Femur (tissue), 1 donor: ENCODE measurements at places on chromosomes 5 and 9.

DNA sequence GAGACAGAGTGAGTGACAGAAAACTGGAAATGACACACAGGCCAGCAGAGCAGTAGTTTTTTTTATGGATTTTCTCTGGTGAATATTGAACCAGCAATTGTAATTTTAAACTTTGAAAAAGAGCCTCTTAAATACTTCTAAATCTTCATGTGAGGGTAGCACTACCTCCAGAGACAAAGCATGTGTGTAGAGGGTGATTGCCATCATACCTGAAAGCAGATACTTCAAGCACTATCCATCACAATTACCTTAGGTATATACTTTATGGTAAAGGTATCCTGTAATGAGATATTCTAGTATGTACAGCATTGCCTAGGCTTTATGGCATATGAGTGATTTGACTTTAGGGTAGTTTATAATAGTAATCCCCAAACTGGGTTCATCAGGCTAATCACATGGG, 3.4 kb upstream of the EBF1 start:
- DNase-seq: no peak

DNA sequence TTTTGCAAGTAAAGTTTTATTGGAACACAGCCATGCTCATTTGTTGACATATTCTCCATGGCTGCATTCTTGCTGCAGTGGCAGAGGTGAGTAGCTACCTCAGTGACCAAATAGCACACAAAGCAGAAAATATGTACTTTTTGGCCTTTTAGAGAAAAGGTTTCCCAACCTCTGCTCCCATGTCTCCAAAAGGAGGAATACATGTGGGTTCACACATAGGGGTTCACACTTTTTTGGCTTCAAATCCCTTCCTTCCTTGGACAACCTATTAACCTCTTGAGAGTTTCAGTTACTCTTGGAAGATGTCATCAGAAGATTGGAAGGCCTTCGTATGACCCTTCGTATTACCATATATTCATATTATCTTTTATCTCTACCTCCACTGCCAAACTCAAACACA, 285.1 kb upstream of the TUT7 start:
- DNase-seq: no peak

- DNase-seq: no peak
Measured at GRCh38 chr5:74055486-74056106, 429.6 kb downstream of the ARHGEF28 start.

GRCh38 chr5:72525816-72526215, 18.6 kb upstream of the ZNF366 start:
- DNase-seq: no peak

DNA sequence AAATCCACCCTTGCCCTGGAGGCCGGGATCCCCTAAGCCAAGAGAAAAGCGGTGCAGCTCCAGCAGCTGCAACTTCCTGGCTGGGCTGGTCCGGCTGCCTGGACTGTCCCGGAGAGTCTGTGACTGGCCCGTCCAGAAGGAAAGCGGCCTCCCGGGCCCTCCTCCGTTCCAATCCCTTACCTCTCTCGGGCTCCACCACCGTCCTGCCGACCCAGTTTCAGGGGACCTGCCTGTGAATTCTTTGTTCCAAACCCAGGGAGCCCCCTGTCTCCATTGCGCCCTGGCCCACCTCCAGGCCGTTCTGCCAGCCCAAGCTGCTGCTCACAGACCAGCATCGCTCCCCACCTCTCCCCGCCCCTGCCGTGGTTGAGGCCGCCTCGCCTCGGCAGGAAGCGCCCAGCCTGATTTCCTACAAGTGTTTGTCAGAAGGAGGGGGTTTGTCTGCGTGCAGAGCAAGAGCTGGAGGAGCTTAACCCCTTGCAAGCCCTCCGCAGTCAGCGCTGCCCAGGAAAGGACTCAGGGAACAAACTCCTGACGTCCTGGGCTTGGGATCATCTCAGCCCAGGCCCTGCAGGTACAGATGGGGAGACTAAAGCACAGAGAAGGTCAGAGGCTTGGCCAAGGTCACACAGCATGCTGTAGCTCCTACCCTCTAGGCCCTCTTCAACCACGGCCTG, at the start of gene AKNA:
AKNA (minus strand) TSS at position 303 of the 677 bp plus-strand sequence. CDS start 6,649 bp downstream, outside the sequence.
- DNase-seq: peak; percentile 92

GRCh38 chr9:8539681-8540197, 740.2 kb upstream of the DMAC1 start:
- no peak for DNase-seq

DNA sequence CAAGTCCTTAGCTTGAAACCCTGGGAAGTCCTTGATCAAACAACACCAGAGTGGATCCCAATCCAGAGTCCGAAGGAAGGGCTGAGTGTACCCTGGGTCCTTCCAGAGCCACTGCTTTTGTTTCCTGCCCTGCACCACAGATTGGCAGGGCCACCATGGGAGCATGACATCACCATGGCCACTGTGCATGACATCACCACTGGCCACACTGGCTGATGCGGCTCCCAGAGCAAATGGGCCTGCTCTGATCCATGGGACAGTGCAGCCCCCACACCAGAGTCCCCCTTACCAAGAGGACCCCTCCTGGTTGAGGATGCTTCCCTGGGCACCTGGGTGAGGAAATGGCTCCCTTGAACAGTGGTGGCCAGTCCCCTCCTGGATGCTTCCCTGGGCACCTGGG, 9.9 kb downstream of the SLC6A3 start:
- DNase-seq: no peak

- no peak for DNase-seq
Measured at GRCh38 chr5:126814721-126815404, 37.9 kb downstream of the LMNB1 start.

DNA sequence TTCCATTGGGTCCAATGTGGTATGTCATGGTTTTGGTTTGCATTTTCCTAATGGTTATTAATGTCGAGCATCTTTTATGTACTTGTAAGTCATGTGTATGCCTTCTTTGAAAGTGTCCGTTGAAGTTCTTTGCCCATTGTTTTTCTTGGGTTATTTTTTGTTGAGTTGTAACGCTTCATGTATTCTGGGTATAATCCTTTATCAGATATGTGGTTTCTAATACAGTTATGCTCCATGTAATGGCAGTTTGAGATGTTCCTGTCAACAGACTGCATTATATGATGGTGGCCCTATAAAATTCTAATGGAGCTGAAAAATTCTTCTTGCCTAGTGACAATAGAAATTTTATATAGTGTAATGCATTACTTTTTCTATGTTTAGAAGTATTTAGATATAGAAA, 17.2 kb downstream of the RIC1 start:
- DNase-seq: no peak

GRCh38 chr5:96640696-96641095, 21.5 kb upstream of the CAST start:
- no peak for DNase-seq

DNA sequence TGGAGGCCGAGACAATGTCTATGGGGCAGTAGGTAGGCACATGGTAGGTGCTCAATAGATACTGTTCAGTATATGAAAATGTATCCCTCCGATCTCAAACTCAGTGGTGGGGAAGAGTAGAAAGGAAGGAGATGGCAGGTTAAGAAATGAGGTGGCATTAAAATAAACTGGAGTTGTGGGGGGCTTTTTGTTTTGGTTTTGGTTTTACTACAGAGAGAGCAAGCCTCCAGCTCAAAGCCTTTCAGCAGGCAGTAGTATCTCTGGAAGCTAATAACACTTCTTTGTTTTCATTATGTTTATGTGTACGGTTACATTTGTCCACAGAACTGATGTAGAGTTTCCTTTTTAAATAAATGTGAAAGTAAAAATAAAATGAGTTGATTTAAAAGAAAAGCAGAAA, 8.6 kb downstream of the MFAP3 start:
- no peak for DNase-seq

DNA sequence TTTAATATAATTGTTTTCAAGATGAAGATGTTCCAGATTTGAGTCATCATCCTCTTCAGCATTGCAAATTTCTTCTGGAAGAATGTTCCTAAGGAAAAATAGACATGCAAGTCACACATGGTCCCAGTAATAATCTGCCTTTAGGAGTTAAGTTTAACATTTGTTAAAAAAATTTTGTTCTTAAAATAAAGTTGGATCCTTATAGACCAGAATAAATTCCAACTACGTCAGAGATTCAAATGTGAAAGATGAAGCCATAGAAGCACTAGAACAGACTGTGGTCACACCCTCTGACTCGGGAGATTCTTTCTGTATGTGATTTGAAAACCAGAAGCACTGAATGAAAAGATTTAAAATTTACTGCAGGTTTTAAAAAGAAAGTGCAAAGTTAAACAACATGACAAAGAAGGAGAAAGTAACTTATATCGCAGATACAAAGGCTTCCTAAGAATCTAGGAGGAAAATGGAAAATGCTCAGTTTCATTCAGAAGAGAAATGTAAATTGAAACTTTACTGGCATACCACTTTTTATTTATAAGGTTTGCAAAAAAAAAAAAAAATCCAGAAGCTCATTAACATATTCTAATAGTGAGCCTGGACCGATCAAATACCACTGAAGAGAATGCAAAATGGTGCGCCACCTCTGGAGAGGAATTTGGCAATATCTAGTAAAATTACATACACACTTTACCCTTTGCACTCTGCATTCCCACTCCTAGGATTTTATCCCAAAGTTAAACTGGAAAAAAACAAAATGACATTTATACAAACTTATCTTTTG, 14.3 kb upstream of the ASPN start:
- DNase-seq: no peak

- DNase-seq: peak; percentile 62
Measured at GRCh38 chr9:134243778-134244467, 79.6 kb upstream of the RNU6ATAC start.

- no peak for DNase-seq
Measured at GRCh38 chr5:89948977-89949376, 460.6 kb downstream of the CETN3 start.

- DNase-seq: no peak
Measured at GRCh38 chr5:125149527-125149926, 403.1 kb upstream of the ZNF608 start.

DNA sequence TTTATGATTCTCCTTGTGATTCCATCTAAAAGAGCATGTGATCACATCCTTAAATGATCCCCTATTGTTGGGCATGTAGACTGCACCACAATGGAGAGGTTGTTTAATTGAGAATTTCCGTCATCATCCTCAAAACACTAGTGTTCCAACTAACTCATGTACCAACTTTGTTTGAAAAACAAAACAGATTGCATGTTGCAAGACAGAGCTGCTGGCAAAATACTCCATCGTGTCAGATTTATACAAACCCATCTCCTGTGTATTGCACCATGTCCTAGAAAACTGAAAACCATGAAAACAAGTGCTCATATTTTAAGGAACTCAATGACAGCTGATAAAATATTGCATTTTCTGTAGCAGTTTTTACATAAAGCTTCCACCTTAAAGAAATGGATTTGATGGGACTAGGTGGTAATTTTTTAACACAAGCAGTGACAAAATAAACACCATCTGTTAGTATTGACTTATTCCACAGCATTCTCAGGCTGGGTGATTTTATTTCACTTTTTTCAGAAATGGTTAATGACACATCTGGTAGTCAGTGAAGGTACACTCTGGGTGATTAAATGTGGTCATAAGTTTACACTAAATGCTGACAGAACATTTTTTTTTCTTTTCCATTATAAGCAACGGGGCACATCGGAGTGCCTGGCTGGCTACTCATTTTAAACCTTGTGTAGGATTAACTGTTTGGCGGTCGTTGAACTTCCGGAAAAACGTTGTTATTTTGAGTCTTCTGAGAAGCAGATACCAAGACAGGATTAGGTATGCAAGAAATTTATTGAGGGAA, 602.9 kb upstream of the WWC1 start:
- no peak for DNase-seq

DNA sequence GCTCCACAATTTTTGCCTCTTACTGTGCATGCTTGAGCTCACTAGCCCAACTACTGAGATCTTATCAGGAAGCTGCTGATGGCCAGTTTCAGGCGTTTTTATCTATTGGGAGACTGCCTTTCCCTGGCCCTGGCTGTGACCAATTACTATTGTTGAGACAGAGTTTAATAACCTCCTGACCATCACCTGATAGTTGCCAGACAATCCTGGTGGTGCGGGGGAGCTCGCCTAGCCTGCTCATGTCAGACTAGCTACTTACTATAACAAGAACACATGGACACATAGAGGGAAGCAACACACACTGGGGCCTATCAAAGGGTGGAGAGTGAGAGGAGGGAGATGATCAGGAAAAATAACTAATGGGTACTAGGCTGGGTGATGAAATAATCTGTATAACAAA, 13.0 kb upstream of the OXCT1 start:
- no peak for DNase-seq
